Dermis microvascular lymphatic vessel endothelial cell (primary cell): ENCODE measurements at places on chromosomes 12 and 14. TPM values are rescaled to one million over a fixed set of nuclear protein-coding genes. Genes with fewer than 3 reads are reported as not detected.

The NOPCHAP1 gene
- 4.3 and 10.4 TPM in 2 replicates for total RNA-seq

The SMCO2 gene
- total RNA-seq: 0.13 TPM in 2 replicates

The SIX6 gene
- total RNA-seq: not detected in 2 replicates

The SERPINA12 gene
- not detected in 2 replicates for total RNA-seq

The INF2 gene
- total RNA-seq: 25.3 and 36.9 TPM in 2 replicates

The EML5 gene
- 0.13 TPM in 2 replicates for total RNA-seq

The MYH6 gene
- total RNA-seq: not detected in 2 replicates

The LRRC43 gene
- 1.1 and 1.5 TPM in 2 replicates for total RNA-seq

The RASSF8 gene
- 34.7 and 38.6 TPM in 2 replicates for total RNA-seq

The SAMD4A gene
- total RNA-seq: 20.8 and 32.2 TPM in 2 replicates

The TAS2R20 gene
- 1.3 and 2.3 TPM in 2 replicates for total RNA-seq

The SLC5A8 gene
- total RNA-seq: under 0.01 and 0.13 TPM in 2 replicates

The KRT74 gene
- total RNA-seq: not detected in 2 replicates

GRCh38 chr14:100438678-100439592, 115.8 kb downstream of the SLC25A47 start:
- no peak for DNase-seq

DNA sequence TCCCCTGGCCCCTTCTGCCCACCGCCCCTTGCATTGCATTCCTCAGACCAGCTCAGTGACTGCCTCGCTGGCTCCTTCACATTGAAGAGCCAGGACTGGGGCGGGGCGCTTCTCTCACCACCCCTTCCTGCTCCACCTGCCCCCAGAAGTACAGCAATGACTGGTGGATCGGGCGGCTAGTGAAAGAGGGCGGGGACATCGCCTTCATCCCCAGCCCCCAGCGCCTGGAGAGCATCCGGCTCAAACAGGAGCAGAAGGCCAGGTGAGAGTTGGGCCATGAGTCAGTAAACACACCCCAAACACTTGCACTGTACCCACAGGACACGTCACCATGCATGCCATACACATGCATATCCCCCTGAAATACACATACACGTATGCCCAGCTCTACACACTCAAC, 5.8 kb downstream of the CACNB3 start:
- DNase-seq: no peak

GRCh38 chr12:116186482-116187150, 90.9 kb downstream of the MED13L start:
- DNase-seq: peak; percentile 92

DNA sequence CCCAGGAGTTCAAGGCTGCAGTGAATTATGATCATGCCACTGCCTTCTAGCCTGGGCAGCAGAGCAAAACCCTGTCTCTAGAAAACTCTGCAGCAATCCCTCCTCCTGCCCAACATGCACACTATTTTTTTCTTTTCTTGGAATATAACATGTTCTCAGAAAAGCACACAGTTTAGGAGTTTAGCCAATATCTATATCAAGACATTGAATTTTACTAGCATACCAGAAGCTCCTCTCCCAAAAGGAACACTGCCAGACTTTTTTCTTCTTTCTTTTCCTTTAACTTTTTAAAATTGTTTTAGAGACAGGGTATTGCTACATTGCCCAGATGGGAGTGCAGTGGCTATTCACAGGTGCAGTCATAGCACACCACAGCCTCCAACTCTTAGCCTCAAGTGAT, 107.1 kb upstream of the AEBP2 start:
- DNase-seq: no peak

DNA sequence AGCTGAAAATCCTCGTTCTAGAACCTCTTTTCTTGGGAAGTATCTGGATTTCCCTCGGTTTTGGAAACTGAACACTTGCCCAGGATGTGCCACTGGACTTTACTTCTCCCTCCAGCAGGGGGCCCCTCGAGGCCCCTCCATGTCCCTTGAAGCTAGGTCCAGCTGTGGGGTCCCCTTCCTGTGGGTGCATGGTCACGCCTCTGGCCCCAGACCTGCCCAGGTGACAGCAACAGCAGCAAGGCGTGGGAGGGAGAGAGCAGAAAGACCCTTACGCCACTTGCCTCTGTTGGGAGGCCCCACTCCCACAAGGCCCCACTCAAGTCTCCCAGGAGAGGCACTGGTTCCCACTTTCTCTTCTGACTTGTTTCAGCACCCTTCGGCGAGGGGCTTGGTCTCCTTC, 3.1 kb downstream of the SLC25A29 start:
- no peak for DNase-seq

- peak; percentile 51 for DNase-seq
Observed at GRCh38 chr12:57803319-57803893, 15.1 kb downstream of the AVIL start.

- no peak for DNase-seq
Observed at GRCh38 chr14:61517911-61518384, 177.4 kb upstream of the HIF1A start.

DNA sequence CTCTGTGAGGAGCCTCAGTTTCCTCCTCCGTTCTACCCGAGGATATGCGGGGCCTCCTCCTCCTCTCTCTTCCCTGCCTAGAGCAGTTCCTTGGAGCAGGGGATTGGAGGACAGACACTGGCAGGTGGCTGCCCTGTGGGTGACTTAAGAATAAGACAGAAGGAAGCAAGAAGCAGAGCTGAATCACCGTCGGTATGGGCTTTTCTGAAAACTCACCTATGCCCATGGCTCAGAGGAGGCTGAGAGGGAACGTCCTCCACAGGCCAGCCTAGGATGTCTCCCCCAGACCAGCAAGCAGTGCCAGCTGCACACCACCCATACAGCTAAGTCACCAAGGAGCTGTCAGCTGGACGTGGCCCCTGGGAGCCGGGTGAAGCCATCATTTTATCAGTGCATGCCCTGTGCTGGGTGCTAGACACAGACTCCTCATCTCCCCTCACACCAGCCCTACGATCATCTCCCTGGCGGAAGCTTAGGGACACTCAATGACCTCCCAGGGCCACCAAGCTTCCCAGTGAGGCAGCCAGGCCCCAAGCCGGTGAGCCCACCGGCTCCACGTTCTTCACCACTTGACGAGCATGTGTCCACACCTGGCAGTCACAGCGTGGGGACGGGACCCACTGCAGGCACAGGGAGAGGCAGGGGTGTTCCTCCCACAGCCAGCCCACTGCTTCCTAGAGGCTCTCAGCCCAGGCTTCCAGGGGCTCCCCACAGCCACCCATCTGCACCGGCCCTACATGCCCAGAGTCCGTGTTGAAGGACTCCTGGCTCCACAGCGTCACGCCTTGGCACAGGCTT, 21.4 kb downstream of the ITPK1 start:
- DNase-seq: no peak

DNA sequence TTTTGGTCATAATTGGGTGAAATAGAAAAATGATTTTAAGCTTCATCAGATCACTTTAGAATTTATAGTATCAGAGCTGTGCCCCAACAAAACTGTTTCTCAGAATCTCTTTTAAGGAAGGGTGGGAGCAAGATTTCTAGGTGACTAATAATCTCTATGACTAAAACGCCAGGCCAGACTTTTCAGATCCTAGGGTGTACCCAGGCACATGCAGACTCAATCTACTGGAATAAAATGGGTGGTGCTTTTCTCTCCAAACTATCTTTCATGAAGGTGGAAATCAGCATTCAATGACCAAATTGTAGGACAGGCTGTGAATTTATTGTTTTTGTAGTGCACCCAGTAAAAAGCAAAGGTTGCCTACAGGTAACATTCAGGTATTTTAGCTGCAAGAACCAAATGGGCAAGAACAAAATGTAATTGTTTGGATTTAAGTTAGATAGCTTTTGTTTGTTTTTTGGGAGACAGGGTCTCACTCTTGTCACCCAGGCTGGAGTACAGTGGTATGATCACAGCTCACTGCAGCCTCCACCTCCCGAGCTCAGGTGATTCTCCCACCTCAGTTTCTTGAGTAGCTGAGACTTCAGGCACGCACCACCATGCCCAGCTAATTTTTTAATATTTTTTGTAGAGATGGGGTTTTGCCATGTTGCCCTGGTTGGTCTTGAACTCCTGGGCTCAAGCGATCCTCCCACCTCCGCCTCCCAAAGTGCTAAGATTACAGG, 49.5 kb downstream of the PPP2R5C start:
- no peak for DNase-seq

GRCh38 chr12:3081886-3082285, 4.7 kb downstream of the TSPAN9 start:
- DNase-seq: no peak

GRCh38 chr12:124837958-124838803, 25.5 kb downstream of the SCARB1 start:
- peak; percentile 92 for DNase-seq

GRCh38 chr12:99957866-99958466, 26.8 kb downstream of the ANKS1B start:
- DNase-seq: no peak

GRCh38 chr14:51939755-51940301, 49.5 kb upstream of the RTRAF start:
- DNase-seq: no peak

- no peak for DNase-seq
Observed at GRCh38 chr14:65676361-65677014, 264.0 kb downstream of the FUT8 start.

DNA sequence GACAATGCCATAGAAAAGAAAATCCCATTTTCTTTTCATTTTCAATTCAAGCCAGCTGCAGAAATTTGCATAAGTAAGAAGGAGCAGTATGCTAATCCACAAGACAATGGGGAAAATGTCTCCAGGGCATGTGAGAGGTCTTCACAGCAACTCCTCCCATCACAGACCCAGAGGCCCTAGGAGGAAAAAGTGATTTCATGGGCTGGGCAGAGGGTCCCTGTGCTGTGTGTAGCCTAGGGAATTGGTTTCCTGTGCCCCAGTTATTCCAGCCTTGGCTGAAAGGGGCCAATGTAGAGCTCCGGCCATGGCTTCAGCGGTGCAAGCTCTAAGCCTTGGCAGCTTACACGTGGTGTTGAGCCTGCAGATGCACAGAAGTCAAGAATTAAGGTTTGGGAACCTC, 211.4 kb downstream of the CCDC59 start:
- no peak for DNase-seq

DNA sequence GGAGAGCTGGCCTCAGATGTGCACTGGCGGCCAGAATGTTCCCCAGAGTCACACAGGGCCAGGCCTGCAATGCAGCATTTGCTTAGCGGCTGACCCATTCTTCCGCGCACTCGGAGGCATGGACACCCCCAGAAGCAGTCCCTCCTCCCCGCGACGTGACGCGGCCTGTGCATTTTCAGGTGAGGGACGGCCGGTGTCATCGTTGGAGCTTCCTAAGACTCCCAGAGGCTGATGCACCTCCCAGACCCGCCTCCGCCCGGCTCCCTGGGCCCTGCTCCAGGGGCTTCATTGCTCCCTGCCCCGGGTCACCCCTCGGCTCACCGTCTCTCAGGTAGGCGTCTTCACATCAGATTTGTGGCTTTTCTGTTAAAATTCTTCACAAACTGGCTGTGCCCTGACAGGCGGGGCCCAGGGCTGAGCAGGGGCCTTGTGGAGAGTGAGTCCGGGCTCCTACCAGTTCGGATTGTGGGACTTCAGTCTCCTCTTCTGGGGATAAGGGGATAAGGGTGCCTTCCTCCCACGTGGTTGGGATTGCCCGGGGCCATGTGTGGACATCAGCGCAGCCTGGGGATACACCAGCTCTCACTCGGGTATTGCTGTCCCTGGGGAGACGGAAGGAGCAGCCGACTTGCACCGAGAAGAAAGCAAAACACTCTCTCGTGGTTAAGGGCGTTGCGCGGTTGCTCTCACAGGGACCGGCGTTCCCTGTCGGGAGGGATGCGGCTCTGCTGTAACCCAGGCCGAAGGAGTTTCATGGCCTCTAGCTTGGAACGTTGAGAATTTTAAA, 249.1 kb downstream of the ADGRD1 start:
- no peak for DNase-seq

DNA sequence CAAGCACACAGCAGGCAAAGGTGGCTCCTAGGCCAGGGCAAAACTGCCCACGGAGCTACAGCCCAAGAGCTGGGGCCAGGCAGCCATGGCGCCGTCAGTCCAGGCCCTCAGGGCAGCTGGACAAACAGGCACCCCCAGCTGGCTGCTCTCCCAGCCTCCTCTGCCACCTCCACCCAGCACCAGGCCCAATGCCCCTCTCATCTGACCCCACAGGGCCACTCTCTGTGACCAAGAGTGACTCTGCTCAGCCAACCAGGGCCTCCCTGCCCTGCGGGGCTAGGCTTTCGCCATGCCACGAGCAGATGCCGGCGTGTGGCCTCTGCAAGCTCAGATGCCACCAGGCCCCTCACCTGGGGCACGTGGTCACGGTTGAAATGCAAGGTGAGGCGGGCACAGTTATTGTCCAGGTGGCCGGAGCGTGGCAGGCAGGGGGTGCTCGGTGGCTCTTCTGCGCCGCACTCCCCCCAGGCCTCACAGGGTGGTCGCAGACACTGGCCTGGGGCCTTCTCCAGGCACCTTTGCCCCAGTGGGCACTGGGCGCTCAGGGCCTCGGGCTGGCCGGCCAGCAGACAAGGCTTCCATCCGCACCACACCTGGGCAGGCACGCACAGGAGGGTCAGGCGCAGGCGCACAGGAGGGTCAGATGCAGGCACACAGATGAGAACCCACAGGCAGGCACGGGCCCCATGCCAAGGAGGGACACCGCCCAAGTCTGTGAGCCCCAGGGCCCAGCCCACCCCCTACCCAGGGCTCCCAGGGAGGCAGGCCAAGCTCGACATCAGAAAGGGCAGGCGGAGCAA, 23.0 kb downstream of the JAG2 start:
- DNase-seq: no peak

DNA sequence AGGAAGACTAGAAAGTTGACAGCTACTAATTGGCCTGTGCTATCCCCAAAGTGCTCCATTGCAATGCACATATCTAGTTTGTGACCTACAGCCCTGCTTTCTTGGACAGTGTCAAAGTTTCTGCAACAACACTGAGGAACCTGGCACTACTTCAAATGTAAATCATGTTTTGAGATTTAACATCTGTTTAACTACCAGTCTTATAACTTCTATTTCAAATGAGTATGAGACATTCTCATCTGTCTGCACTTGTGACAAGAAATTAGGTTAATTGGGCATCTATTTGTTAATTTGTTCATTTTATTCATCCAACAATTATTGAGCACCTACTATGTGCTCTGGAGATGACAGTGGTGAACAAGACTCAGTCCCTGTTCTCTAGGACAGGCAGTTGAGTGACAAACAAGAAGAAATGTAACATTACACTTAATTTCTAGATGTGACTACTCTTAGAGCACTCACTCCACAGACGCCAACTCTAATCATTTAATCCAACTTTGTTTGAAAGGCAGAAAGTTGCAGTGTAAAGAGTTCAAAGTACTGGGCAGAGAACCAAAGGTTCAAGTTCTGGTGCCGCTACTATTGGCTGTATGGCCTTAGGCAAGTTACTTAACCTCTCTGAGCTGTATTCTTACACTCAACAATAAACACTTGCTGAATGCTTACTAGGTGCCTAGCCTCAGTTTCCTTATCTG, 74.8 kb downstream of the HECTD4 start:
- no peak for DNase-seq

- no peak for DNase-seq
Observed at GRCh38 chr12:98422359-98422758, 93.0 kb upstream of the TMPO start.
